Panc1 (cell line): ENCODE measurements at places on chromosomes 11 and 22.

DNA sequence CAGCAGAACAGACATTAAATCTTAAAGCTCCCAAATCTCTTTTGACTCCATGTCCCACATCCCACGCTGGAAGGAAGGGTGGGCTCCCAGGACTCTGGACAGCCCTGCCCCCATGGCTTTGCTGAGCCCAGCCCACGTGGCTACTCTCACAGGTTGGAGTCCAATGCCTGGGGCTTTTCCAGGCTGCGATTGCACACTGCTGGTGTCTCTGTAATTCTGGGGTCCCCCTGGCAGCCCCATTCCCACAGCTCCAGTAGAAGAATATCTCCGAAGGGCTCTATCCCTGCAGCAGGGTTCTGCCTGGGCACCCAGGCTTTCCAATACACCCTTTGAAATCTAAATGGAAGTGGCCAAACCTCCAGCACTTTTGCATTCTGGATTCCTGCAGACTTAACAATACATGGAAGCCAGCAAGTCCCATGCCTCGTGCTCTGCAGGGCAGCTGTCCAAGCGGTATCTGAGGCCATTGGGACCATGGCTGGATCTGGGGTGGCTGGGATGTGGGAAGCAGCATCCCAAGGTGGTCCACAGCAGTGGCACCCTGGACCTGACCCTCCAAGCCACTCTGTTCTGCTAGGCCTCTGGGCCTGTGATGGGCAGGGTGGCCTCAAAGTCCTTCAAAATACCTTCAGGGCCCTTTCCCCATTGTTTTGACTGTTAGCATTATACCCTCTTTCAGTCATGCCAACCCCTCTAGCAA is 47.9 kb upstream of the TH start:
- DNase-seq: no peak

DNA sequence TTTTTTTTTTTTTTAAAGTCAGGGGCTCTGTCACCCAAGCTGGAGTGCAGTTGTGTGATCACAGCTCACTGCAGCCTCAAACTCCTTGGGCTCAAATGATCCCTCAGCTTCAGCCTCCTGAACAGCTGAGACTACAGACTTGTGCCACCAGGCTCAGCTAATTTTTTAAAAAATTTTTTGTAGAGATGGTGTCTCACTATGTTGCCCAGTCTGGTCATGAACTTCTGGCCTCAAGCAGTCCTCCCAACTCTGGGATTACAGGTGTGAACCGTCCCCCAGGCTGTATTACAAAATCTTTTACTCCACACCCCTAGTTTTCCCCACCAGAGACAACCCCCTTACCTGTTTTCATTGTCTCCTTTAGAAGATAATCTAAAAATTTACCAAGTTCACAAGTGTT is 1.9 kb downstream of the CCDC117 start:
- no peak for DNase-seq

- DNase-seq: no peak
Measured at GRCh38 chr11:76313913-76314740, 66.8 kb downstream of the THAP12 start.

DNA sequence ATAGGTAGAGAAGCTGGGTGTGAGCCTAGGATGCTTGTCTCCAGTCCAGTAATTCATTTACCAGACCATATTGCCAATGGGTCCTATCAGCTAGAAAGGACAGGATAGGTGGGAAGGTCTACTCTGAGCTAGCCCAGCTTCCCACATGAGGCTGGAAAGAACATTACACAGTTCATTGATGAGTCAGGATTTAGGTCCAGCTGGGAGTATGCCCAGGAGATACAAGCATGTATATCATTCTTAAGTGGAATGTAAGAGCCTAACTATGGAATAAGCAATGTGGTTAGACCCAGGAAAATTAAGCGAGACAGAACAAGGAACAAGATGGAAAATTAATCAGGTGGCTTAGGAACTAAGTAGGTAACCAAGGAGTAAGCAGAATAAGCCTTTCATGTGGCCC is 59.0 kb upstream of the TBCEL start:
- no peak for DNase-seq

GRCh38 chr11:115761348-115761747 is 257.1 kb upstream of the CADM1 start:
- no peak for DNase-seq

DNA sequence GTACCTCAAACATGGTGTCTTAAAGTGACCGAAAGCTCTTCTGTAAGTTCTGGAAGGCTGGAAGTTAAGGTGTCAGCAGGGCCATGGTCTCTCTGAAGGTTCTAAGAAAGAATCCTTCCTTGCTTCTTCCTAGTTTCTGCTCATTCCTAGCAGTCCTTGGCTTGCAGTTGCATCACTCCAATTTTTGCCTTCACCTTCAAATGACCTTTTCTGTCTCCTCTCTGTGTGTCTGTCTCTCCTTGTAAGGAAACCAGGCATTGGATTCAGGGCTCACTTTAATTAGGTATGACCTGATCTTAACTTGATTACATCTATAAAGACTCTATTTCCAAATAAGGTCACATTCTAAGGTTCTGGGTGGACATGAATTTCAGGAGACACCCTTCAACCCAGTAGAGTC is 8.7 kb downstream of the AASDHPPT start:
- DNase-seq: no peak

GRCh38 chr22:39693943-39694500 is 123.5 kb downstream of the CACNA1I start:
- no peak for DNase-seq
